ENCODE measurements at places on chromosomes 5 and 9. TPM values are rescaled to one million over a fixed set of nuclear protein-coding genes. Genes with fewer than 3 reads are reported as not detected.

Gene EGFLAM
- 13.7 TPM for total RNA-seq

Gene ERAP2
- total RNA-seq = 3.8 TPM

- DNase-seq = no peak
These were observed 90.7 kb downstream of the LPAR1 start for GRCh38 chr9:110947491-110948044.

DNA sequence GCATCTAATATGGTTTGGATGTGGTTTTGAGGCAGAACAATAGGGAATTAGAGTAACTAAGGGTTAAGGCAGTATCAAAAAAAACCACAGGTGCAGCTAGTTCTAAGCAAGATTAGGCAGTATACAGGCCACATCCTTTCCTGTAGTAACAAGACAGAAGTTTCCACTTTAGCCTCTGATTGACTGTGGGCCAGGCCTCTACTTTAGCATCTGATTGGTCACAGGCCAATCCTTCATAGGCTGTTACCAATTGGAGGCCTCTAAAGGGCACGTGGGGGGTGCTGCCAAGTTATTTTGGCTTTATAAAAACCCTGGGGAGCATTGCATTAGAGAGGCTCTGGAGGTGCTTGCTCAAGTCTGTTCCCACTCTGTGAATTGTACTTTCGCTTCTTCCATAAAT, 144.1 kb upstream of the ST8SIA4 start:
- DNase-seq = no peak

Gene SLC1A1
- 16.7 TPM for total RNA-seq

Gene ELL2
- total RNA-seq = 5.4 TPM

Gene PRLR
- total RNA-seq = 5.2 TPM

Gene ANKRD31
- total RNA-seq = 0.82 TPM

DNA sequence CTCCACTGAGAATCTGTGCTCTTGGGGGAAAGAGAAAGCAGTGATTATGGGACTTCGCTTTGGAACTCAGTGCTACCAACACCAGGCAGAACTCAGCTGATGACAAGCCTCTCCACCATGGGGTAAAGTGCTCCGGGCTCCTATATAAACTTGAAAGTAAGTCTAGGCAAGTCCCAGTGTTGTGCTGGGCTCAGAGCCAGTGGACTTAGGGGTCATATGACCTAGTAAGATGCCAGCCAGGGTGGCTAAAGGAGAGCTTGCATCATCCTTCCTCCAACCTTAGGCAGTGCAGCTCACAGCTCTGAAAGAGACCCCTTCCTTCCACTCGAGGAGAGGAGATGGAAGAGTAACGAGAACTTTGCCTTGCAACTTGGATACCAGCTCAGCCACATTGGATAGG, 35.1 kb upstream of the FREM1 start:
- DNase-seq = no peak

Gene PCDHA9
- total RNA-seq = 22.7 TPM

GRCh38 chr9:90219548-90220118, 423.0 kb downstream of the DIRAS2 start:
- no peak for DNase-seq

- DNase-seq = no peak
These were observed 237.5 kb downstream of the AP3B1 start for GRCh38 chr5:78056901-78057514.
